ENCODE measurements at places on chromosomes 7 and 10.

- no peak for DNase-seq
These were observed 61.2 kb upstream of the LBX1 start for GRCh38 chr10:101290431-101290830.

DNA sequence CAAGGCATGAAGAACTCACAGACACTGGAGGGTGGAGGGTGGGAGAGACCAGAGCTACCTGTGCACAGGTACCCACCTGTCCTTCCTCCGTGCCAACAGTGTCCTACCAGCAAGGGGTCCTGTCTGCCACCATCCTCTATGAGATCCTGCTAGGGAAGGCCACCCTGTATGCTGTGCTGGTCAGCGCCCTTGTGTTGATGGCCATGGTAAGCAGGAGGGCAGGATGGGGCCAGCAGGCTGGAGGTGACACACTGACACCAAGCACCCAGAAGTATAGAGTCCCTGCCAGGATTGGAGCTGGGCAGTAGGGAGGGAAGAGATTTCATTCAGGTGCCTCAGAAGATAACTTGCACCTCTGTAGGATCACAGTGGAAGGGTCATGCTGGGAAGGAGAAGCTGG, 21.8 kb downstream of the PRSS2 start:
- DNase-seq, result no peak

GRCh38 chr10:46026106-46026505, 4.3 kb downstream of the NCOA4 start:
- DNase-seq, result no peak

GRCh38 chr7:1238931-1239802, 6.5 kb downstream of the UNCX start:
- DNase-seq, result no peak

- no peak for DNase-seq
These were observed 21.8 kb downstream of the NET1 start for GRCh38 chr10:5434017-5434753.

GRCh38 chr10:103861505-103861904, 6.1 kb upstream of the SH3PXD2A start:
- no peak for DNase-seq

DNA sequence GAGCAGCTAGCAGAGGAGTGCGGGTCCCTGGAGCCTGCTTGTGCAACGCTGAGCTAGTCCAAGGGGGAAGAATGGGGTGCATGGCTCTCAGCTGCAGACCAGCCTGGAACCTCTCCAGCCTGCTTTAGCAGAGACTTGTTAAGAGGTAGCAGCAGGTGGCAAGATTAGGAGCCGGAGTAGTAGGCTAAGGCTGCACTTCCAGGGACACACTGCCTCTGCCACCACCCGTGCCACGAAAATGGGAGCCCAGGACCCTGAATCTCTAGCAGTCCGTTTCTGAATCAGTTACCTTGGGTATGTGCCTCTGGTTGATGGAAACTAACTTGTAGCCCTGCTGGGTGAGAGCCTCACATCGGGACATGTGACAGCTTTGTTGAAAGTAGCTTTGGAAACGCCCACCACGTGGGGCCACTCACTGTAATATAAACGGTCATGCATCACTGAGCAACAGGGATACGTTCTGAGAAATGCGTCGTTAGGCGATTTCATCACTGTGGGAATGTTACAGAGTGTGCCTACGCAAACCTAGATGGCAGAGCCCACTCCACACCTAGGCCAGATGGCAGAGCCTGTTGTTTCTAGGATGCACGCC, 25.9 kb downstream of the HTRA1 start:
- no peak for DNase-seq

- no peak for DNase-seq
These were observed 26.2 kb upstream of the ABLIM1 start for GRCh38 chr10:114684084-114684821.

DNA sequence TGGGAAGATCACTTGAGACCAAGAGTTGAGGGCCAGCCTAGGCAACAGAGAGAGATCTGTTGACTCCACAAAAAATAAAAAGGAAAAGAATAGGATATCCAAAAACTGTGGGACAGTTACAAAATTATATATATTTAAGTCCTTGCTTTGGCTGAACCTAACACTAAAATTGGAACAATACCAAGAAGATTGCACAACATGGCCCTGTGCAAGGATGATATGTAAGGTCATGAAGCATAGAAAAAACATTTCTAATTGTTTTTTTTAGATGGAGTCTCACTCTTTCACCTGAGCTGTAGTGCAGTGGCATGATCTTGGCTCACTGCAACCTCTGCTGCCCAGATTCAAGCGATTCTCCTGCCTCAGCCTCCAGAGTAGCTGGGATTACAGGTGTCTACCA, 139.0 kb downstream of the TPST1 start:
- no peak for DNase-seq

- DNase-seq, result no peak
These were observed 366.9 kb downstream of the DNAJB6 start for GRCh38 chr7:157703534-157704195.

DNA sequence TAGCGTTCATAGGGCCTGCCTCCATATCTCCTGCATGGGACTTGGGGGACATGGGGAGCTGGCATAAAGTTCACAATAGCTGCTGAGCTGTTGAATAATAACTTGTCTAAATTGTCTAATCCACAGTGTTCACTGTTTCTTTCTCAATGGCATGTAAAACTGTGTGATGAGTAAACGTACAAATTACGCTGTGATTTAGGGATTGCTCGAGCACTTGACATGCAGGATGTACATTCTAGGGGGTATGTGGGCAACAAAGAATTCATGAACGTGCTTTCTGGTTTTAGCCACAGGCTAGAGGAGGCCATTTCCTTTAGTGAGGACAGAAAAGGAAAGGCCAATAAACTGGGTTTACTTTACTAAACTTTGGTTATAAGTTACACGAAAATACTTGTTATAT, 534.2 kb upstream of the ZWINT start:
- no peak for DNase-seq

DNA sequence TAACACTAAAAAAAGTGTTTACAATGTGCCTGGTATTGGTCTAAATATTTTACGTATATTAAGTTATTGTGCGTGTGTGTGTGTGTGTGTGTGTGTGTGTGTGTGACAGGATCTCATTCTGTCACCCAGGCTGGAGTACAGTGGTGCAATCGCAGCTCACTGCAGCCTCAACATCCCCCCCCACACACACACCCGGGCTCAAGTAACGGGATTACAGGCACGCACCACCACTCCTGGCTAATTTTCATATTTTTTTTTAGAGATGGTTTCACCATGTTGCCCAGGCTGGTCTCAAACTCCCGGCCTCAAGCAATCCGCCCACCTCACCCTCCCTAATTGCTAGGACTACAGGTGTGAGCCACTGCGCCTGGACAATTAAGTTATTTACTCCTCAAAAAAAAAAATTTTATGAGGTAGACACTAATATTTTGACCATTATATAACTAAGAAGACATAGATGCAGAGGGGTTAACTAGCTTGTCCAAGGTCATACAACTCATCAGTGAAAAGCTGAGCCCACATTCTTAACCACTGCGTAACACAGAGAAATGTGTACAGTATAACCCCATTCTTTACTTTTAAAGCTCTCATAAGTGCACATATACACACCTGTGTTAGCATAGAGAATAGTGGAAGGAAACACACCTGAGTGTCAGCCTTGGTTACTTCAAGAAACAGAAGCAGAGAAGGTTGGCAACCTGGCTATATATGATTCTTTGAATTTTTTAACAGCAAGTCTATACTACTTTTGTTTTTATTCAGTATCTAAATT, 35.0 kb downstream of the DNAJC12 start:
- no peak for DNase-seq

DNA sequence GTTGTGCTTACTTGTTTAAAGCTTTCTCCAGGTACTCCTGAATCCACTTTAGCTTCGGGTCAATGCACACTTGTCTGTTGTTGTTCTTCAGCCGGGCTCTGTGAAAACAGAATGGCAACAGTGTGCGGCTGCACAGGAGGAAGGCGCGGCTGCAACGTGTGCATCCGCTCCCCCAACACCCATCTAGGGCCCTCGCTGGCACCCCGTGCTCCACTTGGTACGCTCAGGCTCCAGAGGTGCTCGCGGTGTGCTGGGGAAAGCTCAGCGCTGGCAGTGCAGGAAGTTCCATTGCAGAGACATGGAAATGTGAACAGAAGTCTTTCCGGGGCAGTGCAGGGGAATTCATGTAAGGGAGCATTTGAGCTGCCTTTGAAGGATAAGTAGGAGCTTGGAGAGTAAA, 6.3 kb downstream of the CXCL12 start:
- no peak for DNase-seq

- DNase-seq, result no peak
These were observed 60.2 kb downstream of the R3HCC1L start for GRCh38 chr10:98194633-98195032.

DNA sequence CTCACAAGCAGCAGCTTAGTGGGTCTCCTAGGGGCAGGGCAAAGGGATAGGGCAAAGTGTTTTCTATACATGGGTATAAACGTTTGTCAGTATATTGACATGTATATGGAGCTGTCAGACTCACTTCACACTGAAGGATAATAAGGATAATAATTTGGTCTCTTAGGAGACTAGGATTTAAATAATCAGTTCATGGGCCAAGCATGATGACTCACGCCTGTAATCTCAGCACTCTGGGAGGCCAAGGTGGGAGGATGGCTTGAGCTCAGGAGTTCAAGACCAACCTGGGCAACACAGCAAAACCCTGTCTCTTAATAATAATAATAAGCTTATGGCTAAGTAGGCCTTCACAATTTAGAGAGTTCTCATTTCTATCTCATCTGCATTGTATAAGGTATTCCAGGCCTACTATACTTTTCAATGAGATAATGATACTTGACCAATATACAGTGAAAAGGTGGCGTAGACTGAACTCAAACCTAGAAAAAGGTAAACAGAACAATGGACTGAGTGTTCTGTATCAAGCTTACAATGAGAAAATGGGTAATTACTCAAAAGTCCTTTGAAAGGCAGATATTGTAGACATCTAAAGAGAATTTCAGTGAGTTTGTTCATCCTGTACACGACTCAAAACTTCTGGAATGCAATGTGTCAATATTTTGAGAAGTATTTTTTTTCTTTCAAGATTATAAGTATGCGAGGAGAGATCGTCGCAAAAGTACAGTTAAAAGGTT, 7.0 kb downstream of the GSAP start:
- no peak for DNase-seq

- peak; percentile 30 for DNase-seq
These were observed 76.1 kb upstream of the ZEB1 start for GRCh38 chr10:31242902-31243301.

- no peak for DNase-seq
These were observed 531 bp upstream of the INTS15 start for GRCh38 chr7:6589151-6589828.

DNA sequence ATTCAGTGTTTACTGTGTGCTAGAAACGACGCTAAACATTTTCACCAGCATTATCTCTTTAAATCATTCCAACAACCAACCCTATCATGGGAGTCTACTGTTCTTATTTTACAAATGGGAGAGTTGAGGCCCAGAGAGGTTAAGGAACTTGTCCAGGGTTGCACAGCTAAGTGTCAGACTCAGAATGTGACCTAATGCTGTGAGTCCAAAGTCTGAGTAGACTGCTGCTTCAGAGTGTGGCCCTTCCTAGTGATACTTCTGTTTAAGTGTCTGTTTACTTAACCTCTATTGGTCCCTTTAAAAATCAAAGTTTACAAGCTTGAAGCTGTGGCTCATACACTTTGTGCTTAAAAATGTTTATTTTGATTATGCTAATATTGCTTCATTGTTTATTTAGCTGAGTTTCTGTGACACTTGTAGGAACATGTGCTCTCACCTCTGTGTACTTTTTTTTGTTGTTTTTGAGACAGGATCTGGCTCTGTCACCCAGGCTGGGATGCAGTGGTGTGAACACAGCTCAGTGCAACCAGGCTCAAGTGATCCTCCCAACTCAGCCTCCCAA, 84.4 kb upstream of the SYPL1 start:
- no peak for DNase-seq

GRCh38 chr7:38054199-38054598, 123.8 kb upstream of the STARD3NL start:
- no peak for DNase-seq

GRCh38 chr7:12210179-12211053, 678 bp upstream of the TMEM106B start:
- DNase-seq, result peak; percentile 27

GRCh38 chr10:130458509-130458908, 322.3 kb downstream of the GLRX3 start:
- DNase-seq, result no peak

DNA sequence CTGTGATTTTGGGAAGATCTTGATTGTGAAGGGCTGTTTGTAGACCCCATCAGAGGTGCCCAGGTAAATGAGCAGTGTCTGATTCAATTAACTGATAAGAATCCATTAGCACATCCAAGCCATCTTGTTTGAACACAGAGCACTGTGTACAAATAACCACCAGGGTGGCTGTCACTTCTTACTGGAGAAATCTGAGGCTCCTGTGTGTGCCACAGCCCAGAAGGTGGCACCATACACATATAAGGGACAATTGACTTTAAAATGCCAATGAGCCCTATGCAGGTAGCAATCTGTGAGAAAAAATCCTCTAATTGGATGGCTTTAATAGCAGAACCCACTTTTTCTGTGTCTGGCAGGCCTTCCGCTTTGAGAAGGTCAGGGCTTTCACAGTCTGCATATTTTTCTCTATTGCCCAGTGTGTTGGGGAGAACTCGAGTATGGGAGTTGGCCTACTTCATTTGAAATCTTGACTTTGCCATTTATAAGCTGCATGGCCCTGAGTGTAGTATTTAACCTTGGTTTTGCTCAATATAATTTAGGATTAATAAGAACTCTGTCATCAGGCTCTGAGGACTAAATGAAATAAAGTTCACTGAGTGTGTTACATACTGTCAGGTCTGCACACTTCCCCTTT, 517.4 kb downstream of the CCSER2 start:
- DNase-seq, result no peak

- DNase-seq, result no peak
These were observed 23.9 kb downstream of the LIPM start for GRCh38 chr10:88826388-88826787.

- no peak for DNase-seq
These were observed 55.6 kb downstream of the SLC16A9 start for GRCh38 chr10:59654007-59654406.

DNA sequence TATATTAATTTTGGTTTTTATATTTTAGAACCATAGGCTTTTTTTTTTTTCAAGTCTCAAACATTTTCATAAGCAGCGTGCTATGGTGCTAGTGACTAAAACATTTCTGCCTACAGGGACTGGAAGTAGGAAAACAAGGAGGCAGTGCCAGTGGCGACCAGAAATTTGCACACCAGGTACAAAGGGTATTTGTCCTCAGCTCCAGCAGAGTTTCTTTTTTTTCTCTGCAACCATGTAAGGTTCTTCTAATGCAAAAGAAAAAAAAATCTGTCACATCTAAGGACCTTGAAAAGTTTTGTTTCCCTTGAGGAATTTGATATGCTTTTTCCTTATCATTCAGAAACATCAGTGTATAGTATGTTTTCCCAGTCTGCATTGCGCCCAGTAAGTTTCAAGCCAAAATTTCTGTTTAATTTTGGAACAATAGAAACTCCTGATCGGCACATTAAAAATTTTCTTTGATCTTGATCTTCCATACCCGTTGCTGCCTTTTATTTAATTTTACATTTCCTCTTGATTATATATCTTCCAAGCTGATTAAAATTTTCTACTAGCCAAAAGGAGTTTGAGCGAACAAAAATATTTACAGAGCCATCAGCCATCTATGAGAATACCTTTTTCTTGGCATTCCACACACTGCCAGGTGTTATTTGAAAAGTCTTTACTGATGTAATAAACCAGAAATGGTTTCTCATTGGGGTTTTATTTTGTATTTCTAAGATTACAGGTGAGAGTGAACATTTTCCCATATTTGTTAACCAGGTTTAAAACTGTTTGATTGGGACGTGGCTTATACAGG, 956 bp upstream of the KLHDC10 start:
- no peak for DNase-seq

Measured in stimulated activated CD4-positive, alpha-beta T cell treated with anti-CD3 and anti-CD28 coated beads, Interleukin-2, amount 100 ng/mL, for 48 hours (primary cell).